Panc1 (cell line): ENCODE measurements at places on chromosomes 2 and 18. TPM values are rescaled to one million over a fixed set of nuclear protein-coding genes. Genes with fewer than 3 reads are reported as not detected.
A peak's percentile ranks its signal among the peaks of the same experiment; 100 is the strongest.

- peaks cover 51% of the 10 kb centered on the region for H3K4me1 ChIP-seq
- H3K36me3 ChIP-seq, result no peaks in the 10 kb centered on the region; the same call in 1 of the 2 replicates
- DNase-seq, result no peak
- no peaks in the 10 kb centered on the region for H3K27me3 ChIP-seq
- no peak overlapping the region for H3K4me3 ChIP-seq
- 0 out of 2 replicates have a peak overlapping the region, but pooled peaks have one; percentile 26 for H3K27ac ChIP-seq
These were observed 16.9 kb downstream of the STEAP3 start for GRCh38 chr2:119240311-119241204.

- H3K27ac ChIP-seq, result no peak overlapping the region
- DNase-seq, result no peak
- no peaks in the 10 kb centered on the region for H3K36me3 ChIP-seq
- no peak overlapping the region for H3K4me3 ChIP-seq
These were observed 585.1 kb downstream of the RNF144A start for GRCh38 chr2:7502336-7502735.

DNA sequence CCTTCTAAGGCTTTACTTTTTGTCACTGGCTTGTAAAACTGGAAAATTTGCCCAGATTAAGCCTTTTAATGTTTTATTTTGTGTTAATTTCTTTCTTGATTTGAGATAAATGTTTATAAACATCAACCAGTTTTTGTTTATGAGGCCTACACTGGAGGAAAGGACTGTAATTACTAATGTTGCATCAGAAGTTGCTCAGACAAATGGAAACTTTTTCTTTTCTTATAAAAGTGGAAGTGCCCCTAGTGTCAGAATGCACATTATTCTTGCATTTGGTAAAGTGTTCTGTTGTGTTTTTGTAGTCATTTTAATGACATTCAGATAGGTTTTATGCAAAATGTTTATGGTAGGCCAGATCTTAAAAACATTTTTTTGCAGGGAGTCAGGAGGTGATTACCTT, 25.3 kb downstream of the LCLAT1 start:
- no peaks in the 10 kb centered on the region for H3K4me1 ChIP-seq
- no peak overlapping the region for H3K4me3 ChIP-seq
- no peaks in the 10 kb centered on the region for H3K27me3 ChIP-seq
- H3K27ac ChIP-seq, result no peak overlapping the region

- H3K36me3 ChIP-seq, result no peaks in the 10 kb centered on the region
- H3K27ac ChIP-seq, result no peak overlapping the region
These were observed 6.6 kb downstream of the GAD1 start for GRCh38 chr2:170823088-170823897.

DNA sequence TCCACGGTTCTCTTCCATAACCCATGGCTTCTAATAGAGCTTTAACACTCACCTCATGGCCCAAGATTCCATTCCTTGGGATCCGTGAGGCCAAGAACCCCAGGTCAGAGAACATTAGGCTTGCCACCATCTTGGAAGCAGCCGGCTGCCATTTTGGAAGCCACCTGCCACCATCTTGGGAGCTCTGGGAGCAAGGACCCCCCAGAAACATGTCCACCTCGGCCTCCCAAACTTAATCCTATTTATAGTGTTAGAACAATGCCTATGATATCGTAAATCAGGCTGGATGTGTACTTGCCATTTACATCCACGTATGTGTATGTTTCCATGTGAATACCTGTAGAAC, 39.9 kb upstream of the HAAO start:
- H3K27me3 ChIP-seq, result no peaks in the 10 kb centered on the region
- no peaks in the 10 kb centered on the region for H3K36me3 ChIP-seq
- peaks cover 4% of the 10 kb centered on the region for H3K4me1 ChIP-seq
- no peak for DNase-seq
- H3K27ac ChIP-seq, result no peak overlapping the region

DNA sequence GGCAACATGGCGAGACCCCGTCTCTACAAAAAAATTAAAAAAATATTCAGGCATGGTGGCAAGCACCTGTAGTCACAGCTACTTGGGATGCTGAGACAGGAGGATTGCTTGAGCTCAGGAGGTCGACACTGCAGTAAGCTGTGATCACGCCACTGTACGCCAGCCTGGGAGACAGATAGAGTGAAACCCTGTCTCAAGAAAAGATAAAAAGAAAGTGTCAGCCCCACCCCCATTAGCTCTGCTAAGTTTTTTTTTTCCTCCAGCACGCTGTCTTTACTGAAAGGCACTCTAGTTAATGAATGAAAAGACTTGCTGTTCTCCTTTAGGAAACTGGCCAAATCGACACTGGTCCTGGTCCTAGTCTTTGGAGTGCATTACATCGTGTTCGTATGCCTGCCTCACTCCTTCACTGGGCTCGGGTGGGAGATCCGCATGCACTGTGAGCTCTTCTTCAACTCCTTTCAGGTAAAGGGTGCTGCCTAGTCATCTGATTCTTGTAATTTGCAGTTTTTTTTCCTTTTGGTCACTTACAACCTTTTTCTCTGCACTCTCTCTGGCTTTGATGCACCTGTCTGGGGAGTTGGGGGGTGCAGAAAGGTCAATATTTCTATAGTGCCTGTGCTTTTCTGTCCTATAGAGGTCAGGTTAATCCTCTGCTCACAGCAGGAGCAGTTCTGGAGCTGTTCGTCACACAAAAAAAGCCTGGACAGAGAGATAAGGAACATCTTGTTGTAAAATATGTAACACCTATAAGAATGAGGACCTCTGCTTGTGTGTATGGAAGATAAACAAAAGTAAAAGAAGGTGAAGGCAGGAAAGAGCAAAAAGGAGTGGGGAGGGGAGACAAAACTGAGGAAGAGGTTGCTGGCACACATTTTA, 82.3 kb downstream of the PTH2R start:
- H3K4me1 ChIP-seq, result no peaks in the 10 kb centered on the region
- H3K36me3 ChIP-seq, result no peaks in the 10 kb centered on the region
- no peak for DNase-seq
- H3K27ac ChIP-seq, result no peak overlapping the region

DNA sequence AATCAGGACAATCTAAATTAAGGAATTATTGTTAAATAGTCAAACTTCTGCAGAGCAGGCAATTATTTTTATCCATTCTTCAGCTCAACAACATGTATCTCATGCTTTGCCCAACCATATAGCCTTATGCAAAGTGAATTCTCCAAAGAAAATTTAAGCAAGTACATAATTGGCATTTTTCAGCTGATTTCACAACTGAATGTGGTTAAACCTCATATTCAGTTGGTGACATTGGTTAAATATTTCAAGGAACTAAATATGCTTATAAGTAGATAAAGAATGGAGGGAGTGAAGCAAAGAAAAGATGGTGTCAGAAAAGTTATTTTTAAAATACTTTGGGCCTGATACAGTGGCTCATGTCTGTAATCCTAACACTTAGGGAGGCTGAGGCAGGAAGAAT, 816.2 kb downstream of the NRXN1 start:
- no peaks in the 10 kb centered on the region for H3K4me1 ChIP-seq
- no peaks in the 10 kb centered on the region for H3K36me3 ChIP-seq
- no peaks in the 10 kb centered on the region for H3K27me3 ChIP-seq

- H3K36me3 ChIP-seq, result no peaks in the 10 kb centered on the region
- H3K27ac ChIP-seq, result no peak overlapping the region
- H3K4me1 ChIP-seq, result no peaks in the 10 kb centered on the region
- no peaks in the 10 kb centered on the region for H3K27me3 ChIP-seq
- DNase-seq, result no peak
These were observed 10.0 kb downstream of the LRATD1 start for GRCh38 chr2:14642499-14642898.

DNA sequence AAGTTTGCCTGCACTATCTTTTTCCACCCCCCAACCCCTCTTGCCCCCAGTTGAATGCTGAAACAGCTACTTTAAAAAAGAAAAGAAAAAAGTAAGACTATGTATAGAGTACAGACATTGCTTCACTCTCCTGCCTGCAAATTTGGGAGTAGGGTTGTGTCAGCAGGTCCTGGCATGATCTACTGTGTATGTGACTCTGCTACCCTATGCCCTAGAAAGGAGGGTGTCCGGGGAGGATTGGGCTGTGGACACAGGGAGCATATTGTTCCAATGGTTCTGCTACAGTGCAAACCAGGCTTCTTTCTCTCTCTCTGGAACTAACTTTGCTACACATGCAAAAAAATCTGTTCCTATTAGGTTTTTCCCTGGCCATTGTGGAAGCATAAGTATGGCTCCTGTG, 9.9 kb upstream of the ZEB2 start:
- H3K4me3 ChIP-seq, result no peak overlapping the region
- H3K27ac ChIP-seq, result no peak overlapping the region
- no peak for DNase-seq
- H3K4me1 ChIP-seq, result no peaks in the 10 kb centered on the region
- no peaks in the 10 kb centered on the region for H3K36me3 ChIP-seq

- no peak overlapping the region for H3K4me3 ChIP-seq
- no peaks in the 10 kb centered on the region for H3K36me3 ChIP-seq
- no peak for DNase-seq
- peaks cover 9% of the 10 kb centered on the region; the same call in 1 of the 2 replicates for H3K27me3 ChIP-seq
These were observed 202.9 kb upstream of the SP5 start for GRCh38 chr2:170512266-170512665.

- H3K36me3 ChIP-seq, result no peaks in the 10 kb centered on the region
- H3K27me3 ChIP-seq, result no peaks in the 10 kb centered on the region
- H3K4me3 ChIP-seq, result no peak overlapping the region
- H3K27ac ChIP-seq, result no peak overlapping the region
- DNase-seq, result no peak
These were observed 23.0 kb upstream of the SMAD2 start for GRCh38 chr18:47953471-47953931.

- no peaks in the 10 kb centered on the region for H3K36me3 ChIP-seq
- H3K27me3 ChIP-seq, result no peaks in the 10 kb centered on the region
- no peaks in the 10 kb centered on the region for H3K4me1 ChIP-seq
- H3K27ac ChIP-seq, result no peak overlapping the region
- no peak for DNase-seq
These were observed 749.5 kb upstream of the ACVR2A start for GRCh38 chr2:147095376-147095775.

DNA sequence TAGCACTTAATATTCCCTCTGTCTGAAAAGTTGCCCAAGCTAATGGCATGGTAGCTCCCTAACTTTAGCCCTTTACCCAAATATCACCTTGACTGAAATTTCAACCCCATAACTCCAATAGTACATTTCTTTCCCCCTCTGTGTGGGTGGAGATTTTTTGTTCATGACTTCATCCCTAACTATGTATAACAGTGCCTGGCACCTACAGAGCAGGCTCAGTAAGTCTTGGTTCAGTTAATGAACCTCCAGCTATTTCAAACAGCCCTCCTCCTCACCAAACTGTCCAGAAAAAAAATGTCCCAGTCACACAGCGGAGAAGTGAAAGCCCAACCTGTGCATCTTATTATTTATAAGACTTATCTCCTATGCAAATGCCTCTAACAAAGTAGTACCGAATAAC, 18.6 kb downstream of the BUB1 start:
- H3K27ac ChIP-seq, result no peak overlapping the region
- DNase-seq, result no peak
- peaks cover 78% of the 10 kb centered on the region for H3K36me3 ChIP-seq

DNA sequence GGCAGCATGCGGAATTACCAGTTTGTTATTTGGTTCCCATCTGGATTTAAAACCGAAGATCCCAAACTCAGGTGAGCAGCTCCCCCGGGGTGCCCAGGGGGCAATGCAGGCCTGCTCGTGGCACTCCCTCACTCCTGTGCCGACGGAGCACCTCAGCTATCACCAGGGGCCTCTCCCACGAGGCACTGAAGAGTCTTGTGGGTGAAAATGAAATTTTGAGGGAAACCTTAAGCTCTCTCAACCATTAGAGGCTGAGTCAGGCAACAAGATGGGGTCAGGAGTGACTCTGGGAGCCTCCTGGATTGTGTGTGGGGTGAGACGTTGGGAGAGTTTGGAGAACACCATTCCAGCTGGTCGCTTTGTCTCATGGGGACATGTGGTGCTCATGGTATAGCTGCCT, 189.0 kb downstream of the PRKCE start:
- 0 out of 2 replicates have a peak, but pooled peaks cover 3% of the 10 kb centered on the region for H3K4me1 ChIP-seq
- H3K27ac ChIP-seq, result no peak overlapping the region
- no peaks in the 10 kb centered on the region for H3K36me3 ChIP-seq
- no peaks in the 10 kb centered on the region for H3K27me3 ChIP-seq

DNA sequence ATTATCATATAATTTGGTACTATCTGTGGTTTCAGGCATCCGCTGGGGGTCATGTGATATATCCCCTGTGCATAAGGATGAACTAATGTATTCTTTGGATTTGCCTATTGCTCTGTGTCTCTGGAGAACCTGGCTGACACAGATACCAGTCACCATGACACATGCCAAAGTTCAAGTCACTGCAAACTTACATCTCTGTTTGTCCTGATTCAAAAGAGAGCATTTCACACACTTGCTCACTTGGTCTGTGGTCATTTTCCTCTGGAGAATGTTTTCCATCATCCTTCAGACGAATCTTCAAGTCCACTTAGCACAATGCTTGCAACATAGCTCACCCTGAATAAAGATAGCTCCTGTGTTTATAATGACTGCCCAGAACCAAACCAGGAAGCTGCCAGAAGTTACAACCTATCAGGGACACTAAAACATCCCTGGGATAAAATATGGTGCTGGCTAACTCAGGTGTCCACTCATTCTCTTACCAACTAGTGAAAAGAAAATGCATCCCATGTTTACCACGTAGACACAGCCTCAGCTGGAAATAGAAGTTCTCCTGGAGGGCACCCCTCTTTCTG, 18.1 kb downstream of the SULT1C3 start:
- no peaks in the 10 kb centered on the region for H3K27me3 ChIP-seq
- H3K36me3 ChIP-seq, result no peaks in the 10 kb centered on the region
- H3K4me3 ChIP-seq, result no peak overlapping the region
- no peak overlapping the region for H3K27ac ChIP-seq
- DNase-seq, result no peak

- H3K27me3 ChIP-seq, result no peaks in the 10 kb centered on the region
- no peaks in the 10 kb centered on the region for H3K36me3 ChIP-seq
- H3K4me3 ChIP-seq, result no peak overlapping the region
- no peak for DNase-seq
These were observed 42.3 kb downstream of the AQP12A start for GRCh38 chr2:240733803-240734495.

GRCh38 chr2:238105506-238106338, 5.6 kb downstream of the ESPNL start:
- peaks cover 10% of the 10 kb centered on the region for H3K4me1 ChIP-seq
- H3K27me3 ChIP-seq, result no peaks in the 10 kb centered on the region
- H3K27ac ChIP-seq, result no peak overlapping the region
- H3K4me3 ChIP-seq, result no peak overlapping the region
- no peak for DNase-seq
- no peaks in the 10 kb centered on the region for H3K36me3 ChIP-seq

Gene CMPK2
- 0.80 TPM for total RNA-seq

Gene ANKRD30B
- total RNA-seq, result not detected

Gene ALPP
- total RNA-seq, result 7.3 TPM

Gene ESPNL
- 0.85 TPM for total RNA-seq

Gene C1GALT1C1L
- 0.54 TPM for total RNA-seq

Gene RIT2
- total RNA-seq, result not detected

Gene VAMP8
- total RNA-seq, result 93.2 TPM

Gene ANTXR1
- total RNA-seq, result 132 TPM
